MG63 (cell line): ENCODE measurements at places on chromosomes 12 and 14. TPM values are rescaled to one million over a fixed set of nuclear protein-coding genes. Genes with fewer than 3 reads are reported as not detected.

DNA sequence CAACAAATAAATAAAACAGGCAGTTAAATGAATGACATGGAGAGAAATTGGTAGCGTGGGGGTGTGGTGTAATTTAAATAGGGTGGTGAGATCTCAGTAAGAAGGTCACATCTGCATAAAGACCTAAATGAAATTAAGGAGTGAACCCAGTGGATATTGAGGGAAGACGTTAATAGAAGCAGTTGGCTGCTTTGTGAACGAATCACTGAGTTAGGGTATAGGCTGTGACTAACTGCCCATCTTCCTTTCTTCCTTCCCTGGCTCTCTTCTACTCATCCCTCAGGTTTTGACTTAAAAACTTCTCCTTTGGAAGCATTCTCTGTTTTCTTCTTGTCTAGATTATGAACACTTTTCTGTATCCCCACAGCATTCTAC is 64.7 kb downstream of the BTG1 start:
- DNase-seq: no peak

Gene KRT75
- total RNA-seq: not detected in 2 replicates

GRCh38 chr12:117367006-117367638 is 5.7 kb upstream of the NOS1 start:
- peak; percentile 30 for DNase-seq

- no peak for DNase-seq
Observed at GRCh38 chr12:53785161-53785560, 33.4 kb upstream of the CISTR start.

Gene DDX54
- total RNA-seq: 80.5 and 82.0 TPM in 2 replicates

Gene MMP17
- 10.4 and 10.8 TPM in 2 replicates for total RNA-seq

GRCh38 chr12:93624595-93625294 is 52.3 kb downstream of the SOCS2 start:
- DNase-seq: peak; percentile 14

GRCh38 chr14:26794731-26795130 is 196.9 kb upstream of the NOVA1 start:
- DNase-seq: no peak

DNA sequence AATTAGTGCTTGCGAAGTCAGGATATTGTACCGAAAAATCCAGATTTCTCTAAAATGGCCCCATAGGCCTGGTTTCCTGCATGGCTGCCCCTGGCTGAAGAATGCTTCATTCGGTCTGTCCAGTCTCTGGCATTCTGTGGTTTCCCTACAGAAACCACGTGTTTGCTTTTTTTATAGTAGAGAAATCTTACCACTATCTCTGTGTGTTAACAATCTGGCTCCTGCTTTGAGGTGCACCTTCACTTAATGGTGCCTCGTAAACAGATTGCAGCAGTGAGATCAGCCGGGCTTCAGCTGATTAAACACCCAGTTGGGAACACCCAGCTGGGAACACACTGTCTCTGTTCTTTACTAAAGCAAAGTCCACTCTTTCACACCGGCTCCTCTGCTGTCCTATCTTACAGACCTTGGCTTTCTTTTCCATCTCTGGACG is 6.7 kb upstream of the DNAAF2 start:
- no peak for DNase-seq

DNA sequence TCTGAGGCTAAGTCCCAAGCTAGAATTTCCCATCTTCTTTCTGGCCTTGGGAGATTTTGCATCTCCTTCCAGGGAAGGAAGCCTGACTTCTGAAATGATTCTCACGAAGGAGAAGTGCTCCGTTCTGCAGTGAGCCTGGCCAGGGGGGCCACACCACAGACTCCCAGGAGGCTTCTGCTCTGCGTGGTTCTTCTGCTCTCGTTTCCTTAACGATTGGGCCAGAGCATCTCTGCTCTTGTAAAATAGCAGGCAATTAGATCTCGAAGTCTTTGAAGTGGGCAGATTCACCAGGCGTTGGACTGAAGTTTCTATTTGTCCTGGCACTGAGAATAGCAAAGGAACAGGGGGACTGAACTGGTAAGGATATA is 6.7 kb upstream of the BATF start:
- no peak for DNase-seq

- DNase-seq: no peak
Observed at GRCh38 chr12:50723865-50724264, 40.0 kb upstream of the ATF1 start.

Gene GSC
- total RNA-seq: 0.26 TPM in 1 of 2 replicates, not detected in the other

Gene EGLN3
- 4.5 and 9.3 TPM in 2 replicates for total RNA-seq

DNA sequence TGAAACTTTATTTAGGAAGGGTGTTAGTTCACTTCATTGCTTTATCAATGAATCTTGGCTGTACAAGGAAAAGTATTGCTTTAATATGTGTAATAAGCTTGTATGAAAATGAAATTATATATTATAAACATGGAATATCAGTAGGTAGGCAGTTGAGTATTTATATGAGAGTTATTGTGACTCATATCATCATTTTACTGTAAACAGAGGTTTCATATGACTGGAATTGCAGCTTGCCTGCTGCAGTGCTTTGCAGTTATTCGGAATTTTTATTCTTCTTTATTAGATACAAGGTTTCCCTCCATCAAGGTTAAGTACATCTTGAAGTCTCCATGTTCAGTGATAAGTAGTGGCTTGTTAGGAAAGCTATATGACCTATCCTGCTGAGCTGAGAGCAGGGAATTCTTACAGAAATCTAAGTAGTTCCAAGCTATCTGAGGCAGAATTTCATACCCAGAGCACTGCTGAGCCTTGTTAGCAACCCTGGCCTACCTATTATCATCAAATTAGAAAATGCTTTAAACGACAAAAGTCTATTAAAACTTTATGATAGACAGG is 111.2 kb downstream of the MGST1 start:
- no peak for DNase-seq

DNA sequence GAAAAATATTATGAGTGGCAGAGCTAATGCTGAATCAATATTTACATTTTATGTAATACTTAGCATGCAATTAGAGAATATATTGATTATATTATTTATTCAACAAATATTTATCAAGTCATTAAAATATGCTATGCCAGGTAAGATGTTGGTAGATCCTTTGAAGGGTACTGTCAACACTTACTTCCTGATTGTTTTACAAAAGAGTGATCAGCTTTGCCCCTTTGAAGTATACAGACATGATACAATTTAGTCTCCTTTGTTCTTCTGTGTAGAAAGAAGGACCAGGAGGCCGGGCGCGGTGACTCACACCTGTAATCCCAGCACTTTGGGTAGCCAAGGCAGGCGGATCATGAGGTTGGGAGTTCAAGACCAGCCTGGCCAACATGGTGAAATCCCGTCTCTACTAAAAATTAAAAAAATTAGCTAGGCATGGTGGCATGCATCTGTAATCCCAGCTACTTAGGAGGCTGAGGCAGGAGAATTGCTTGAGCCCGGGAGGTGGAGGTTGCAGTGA is 73.9 kb upstream of the IFNG-AS1 start:
- DNase-seq: no peak

- no peak for DNase-seq
Observed at GRCh38 chr14:25092258-25092740, 42.4 kb upstream of the STXBP6 start.

Gene MIP
- not detected in 2 replicates for total RNA-seq

Gene GLIPR1L2
- total RNA-seq: not detected in 2 replicates

Gene GYS2
- not detected in 2 replicates for total RNA-seq

Gene KERA
- total RNA-seq: not detected in 2 replicates

Gene TRIM9
- 0.33 and 0.79 TPM in 2 replicates for total RNA-seq

GRCh38 chr14:25394791-25395391 is 344.9 kb upstream of the STXBP6 start:
- DNase-seq: no peak

DNA sequence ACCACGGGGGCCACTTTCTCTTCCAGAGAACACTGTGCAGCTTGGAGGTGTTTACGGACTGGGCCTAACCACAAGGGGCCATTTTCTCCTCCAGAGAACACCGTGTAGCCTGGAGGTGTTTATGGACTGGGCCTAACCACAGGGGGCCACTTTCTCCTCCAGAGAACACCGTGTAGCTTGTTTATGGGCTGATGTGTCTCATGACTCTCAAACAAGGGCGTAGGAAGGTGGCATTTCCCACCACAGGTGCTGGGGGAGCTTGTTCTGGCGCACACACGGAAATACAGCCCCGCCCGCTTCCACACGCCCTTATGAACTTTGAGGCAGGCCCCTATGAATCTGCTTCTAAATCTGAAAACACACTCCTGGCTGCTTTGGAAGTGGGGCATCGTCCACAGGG is 174.6 kb upstream of the SFSWAP start:
- DNase-seq: no peak

GRCh38 chr12:67758119-67758518 is 109.6 kb downstream of the DYRK2 start:
- no peak for DNase-seq

GRCh38 chr14:23910876-23911210 is 42.7 kb upstream of the DHRS4 start:
- DNase-seq: no peak

GRCh38 chr14:68970038-68970612 is 9.0 kb downstream of the ACTN1 start:
- no peak for DNase-seq

Gene PTPRB
- 0.27 and 1.1 TPM in 2 replicates for total RNA-seq

- no peak for DNase-seq
Observed at GRCh38 chr12:57011438-57012424, 4.6 kb downstream of the TAC3 start.

Gene CCDC197
- total RNA-seq: not detected in 2 replicates

Gene MSI1
- total RNA-seq: not detected in 2 replicates

- no peak for DNase-seq
Observed at GRCh38 chr12:42446761-42447160, 120.8 kb downstream of the PPHLN1 start.

DNA sequence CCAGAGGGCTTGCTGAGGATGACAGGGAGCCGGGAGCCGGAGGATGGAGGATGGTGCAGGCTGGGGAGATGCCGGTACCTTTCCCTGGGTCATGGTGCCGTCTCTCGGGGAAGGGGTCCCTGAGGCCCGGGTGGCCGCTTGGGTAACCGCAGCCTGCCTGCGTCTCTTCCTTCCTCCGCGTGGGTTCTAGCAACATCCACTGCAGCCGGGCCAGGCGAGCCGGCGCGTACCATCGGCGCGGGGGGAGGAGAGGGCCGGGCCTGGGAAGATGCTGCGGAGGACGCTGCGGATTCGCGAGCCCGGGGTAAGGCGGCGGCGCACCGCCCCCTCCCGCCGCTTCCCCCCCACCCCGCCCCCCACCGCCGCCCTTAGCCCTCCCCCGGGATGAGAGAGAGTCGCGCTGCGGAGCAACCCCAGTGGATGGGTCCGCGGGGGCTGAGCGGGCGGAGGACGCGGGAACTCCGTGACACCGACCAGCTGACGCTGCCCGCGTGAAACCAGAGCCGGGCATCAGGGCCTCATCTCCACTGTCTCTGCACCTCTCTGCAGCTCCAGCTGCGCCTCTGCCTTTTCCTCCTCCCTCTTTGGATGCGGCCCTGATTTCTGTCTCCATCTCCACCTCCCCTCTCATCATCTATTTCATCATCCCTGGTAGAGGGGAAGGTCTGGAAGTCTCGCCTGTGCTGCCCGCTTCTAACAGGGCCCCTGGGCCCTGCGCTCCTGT is at the start of gene FAIM2:
Gene FAIM2, minus strand, starts transcription at position 201 of the 724 bp plus-strand sequence. Its CDS starts 108 bp downstream, at position 93.
- DNase-seq: peak; percentile 18

GRCh38 chr14:89507521-89507920 is 90.5 kb upstream of the FOXN3 start:
- no peak for DNase-seq

- no peak for DNase-seq
Observed at GRCh38 chr12:108629151-108629550, 4.5 kb downstream of the SELPLG start.

Gene UNC79
- not detected in 2 replicates for total RNA-seq

Gene GLIPR1L1
- total RNA-seq: not detected in 2 replicates

- DNase-seq: no peak
Observed at GRCh38 chr12:53677016-53677799, 1.3 kb upstream of the ATP5MC2 start.

Gene BIN2
- not detected in 2 replicates for total RNA-seq

- no peak for DNase-seq
Observed at GRCh38 chr12:58539295-58539694, 381.0 kb downstream of the LRIG3 start.

GRCh38 chr14:100967930-100968329 is 64.4 kb upstream of the RTL1 start:
- DNase-seq: no peak

GRCh38 chr14:105209646-105210045 is 28.5 kb upstream of the NUDT14 start:
- no peak for DNase-seq

DNA sequence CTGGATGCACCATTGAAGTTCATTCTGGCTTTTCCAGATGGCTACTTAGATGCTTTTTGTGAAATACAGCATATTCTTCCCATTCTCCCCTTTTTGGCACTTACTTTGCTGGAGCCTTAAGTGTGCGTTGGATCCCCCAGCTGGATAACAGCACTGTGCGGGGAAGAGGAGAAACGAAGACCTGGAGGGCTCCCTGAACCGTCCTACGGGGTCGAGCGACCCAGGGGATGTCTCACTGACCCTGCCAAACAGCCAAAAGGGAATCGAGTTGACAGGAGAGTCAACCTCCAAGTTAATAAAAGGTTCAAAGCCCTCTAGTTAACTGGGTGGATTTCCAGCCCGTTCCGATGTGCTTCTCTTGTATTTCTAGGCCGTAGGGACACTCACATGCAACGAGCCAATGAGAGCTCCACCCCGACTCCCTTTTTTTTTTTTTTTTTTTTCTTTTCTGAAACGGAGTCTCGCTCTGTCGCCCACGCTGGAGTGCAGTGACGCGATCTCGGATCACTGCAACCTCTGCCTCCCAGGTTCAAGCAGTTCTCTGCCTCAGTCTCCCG is 1.0 kb upstream of the CAMKK2 start:
- no peak for DNase-seq

DNA sequence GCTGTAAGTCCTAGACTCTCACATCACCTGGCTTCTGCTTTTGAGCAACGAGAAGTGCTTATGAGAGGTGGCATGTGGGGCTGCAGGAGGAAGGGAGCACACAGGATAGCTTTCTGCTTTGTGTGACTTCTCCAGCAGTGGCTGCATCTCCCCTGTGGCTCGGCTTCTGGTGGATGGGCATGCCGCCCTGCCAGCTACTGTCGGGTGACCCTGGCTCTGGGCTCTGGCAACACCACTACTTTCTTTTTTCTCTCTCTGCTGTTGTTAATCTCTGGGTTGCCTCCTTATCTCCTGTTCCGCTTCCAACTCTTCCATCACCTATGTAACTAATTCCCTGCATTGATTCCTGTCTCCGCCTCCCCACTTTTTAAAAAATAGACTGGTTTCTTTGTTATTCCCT is 209.1 kb upstream of the DAAM1 start:
- no peak for DNase-seq

DNA sequence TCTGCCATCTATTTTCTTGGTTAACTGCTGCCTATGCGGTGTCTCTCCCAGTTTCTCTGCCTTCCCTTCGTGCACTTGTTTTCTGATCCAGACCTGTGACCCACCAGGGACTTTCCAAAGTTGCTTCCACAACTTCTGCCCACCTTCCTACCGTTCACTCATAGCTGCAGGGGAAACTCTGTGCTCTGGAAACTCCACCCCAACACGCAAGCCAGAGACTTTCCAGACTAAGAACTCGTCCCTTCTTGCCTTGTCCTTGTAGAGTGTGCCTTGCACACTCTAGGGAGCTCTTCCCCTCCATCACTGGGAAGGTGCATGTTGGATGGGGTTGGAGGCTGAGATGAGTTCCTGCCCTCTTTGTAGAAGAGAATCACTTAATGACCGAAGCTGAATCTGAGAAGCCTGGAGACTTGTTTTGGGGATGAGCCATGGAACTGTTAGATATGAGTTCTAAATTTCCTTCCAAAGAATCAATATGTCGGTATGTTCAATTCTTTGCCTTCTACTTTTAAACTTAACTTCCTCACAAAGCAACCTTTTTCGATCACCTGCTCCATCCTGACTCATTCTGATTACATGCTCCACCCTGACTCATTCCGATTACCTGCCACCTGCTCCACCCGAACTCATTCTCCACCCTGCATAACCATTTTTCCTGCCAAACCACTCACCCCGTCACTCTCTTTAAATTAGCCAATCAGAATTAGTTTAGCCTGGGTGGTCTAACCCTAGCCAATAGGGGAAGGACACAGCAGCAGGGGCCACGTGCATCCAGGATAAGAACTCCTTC is 82.1 kb upstream of the CAPRIN2 start:
- DNase-seq: no peak
